Activated naive CD4-positive, alpha-beta T cell treated with Interleukin-2 at 50 U/mL for 16 hours (primary cell): ENCODE measurements at places on chromosomes 2 and 18.

- DNase-seq, result no peak
Observed at GRCh38 chr2:65070172-65070830, 14.1 kb downstream of the CEP68 start.

GRCh38 chr2:144379851-144380311 lies 140.0 kb downstream of the ZEB2 start:
- DNase-seq, result no peak

DNA sequence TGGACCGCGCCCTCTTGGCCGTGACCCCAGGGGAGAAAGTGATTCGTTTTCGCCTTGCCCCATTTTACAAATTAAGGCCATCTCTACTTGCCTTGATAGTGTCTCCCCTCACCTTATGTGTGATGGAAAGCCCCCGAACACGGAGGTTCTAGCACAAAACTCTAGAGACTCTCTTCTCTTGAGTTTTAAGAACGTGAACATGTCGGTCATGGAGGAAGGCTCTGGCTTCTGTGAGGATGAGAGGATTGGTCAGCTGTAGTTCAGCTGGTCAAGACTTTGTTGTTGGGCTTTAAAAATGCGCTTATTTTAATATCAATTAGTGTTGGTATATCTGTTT lies 828 bp downstream of the DYNC1I2 start:
- no peak for DNase-seq

DNA sequence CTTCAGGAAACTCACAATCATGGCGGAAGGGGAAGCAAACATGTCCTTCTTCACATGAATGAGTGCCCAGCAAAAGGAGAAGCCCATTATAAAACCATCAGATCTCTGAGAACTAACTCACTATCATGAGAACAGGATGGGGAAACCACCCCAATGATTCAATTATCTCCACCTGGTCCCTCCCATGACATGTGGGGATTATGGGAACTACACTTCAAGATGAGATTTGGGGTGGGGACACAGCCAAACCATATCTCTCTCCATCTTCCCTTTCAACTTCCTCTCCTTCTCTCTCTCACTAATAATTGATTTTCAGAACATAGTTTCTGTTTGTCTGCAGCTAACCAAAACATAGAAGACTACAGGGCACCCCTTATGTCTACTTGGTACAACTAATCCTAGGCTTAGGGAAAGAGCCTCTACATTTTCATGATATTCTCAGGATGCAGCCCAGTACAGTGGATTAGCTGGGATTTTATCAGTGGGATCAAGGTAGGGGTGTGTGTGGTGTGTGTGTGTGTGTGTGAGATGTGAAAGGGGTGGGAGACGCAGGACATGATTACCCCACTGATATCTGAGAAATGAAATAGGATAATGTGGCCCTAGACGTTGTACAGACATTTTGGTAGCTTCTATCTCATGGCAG lies 2.8 kb upstream of the ATF2 start:
- DNase-seq, result no peak

- DNase-seq, result no peak
Observed at GRCh38 chr2:28592481-28592880, 96.6 kb downstream of the PLB1 start.

GRCh38 chr2:147275943-147276342 lies 568.9 kb upstream of the ACVR2A start:
- DNase-seq, result no peak

DNA sequence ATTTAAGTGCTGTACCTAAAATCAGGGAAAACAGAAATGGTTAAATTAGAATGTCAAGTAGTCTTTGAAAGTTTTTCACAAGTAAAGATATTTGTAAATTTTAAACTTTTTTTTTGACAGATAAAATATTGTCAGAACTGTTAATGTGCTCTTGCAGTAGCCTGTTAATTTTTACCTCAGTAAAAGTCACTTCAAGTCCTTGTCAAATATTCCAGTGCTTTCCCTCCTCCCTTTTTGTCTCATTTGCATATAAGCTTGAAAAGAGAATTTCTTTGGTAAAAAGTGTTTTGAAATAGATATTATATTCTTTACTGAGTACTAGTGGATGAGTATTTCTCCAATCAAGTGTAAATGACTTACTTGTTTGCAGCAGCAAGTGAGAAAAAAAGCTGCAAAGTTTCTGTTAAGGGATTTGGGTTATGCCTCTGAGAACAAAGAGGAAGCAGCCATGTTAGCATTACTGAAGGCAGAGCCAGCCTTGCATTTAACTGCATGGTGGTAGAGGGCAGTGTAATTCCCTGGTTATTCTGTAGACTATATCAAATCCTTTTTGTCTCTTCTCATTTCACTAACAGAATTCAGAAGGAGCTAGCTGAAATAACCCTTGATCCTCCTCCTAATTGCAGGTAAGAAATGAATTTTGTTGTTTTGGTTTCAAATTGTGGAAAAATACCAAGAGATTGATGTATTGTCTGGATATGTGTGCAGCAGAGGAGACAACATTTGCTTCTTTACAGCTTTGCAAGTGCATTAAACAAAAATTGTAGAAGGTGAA lies 3.2 kb downstream of the UBE2E3 start:
- DNase-seq, result no peak

DNA sequence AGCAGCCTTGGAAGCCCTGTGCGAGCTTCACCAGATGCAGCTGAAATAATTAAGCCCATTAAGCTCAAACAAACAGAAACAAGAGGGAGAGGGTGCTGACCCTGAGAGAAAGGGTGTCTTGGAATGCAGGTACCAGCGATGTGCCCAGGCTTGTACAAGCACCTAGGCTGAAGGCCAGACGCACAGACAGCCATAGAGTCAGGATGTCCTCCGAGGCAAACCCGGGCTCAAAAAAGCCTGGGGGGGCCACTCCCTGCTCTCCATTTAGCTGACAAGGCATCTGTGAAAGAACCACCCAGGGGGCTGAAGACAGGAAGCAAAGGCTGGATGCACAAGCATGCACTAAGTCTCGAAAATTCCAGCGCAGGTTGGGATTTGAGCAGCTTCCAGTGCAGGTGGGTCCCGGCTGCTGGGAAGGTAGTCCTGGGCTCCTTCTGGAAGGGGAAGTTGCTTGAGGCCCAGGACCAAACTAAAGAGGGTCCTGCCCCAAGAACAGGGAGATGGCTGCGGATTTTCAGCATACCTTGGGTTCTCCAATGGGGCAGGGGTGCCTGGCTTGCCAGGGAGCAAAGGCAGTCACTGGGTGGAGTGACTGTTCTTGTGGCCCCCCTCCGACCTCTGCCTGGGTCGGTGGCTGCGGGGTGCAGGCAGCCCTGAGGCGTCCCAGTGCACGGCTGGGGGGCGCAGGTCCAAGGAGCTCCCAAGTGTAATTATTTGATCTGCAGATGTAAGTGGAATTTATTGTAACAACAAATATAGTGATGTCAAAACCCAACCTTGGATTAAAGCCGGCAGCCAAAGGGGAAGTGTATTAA lies 5.9 kb downstream of the GBX2 start:
- DNase-seq, result no peak

- no peak for DNase-seq
Observed at GRCh38 chr18:74450626-74451025, 6.5 kb downstream of the DIPK1C start.

- DNase-seq, result no peak
Observed at GRCh38 chr2:27885234-27885633, 5.0 kb downstream of the RBKS start.

DNA sequence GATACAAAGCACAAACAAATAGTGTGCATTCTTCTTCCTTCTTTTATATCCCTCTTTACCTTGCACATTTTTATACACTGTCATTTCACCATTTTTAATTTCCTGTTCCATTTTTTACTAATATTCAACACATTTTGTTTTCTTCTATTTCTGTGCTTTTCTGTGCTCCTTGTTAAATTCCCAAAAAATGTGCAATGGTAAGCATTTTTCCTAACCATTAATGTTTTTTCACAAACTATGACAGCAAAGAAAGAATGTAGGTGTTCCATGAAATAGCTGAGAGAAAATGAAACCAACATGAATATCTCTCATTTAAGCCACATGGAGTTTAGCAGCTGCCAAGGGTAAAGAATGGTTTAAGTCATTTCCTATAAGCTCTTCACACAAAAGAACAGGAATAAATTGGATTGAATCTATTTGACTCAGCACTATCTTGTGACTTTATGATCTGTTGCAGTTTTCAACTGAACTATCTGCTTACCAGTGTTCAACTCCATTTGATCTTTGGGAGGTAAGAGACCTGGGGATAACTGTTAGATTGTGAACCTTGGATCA lies 145.7 kb upstream of the CDH19 start:
- DNase-seq, result no peak

GRCh38 chr2:196409376-196409775 lies 230.1 kb upstream of the CCDC150 start:
- no peak for DNase-seq

DNA sequence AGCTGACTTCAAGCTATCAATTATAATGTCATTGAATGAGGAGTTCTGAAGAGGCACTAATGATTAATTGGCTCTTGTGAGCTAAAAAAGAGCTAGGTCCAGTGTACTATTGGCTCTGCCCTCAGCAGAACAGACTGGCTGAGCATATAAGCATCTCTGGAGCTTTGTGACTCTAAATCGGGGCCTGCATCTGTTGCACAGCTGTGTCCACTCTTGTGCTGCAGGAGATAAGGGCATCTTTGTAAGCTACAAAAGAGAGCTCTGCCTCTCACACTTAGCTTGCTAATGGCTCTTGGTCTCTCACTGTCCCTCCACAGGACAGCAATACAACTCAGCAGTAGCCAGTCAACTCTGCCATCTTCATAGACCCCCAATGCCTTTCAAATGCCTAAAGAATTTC lies 61.5 kb upstream of the L3MBTL4 start:
- DNase-seq, result no peak

- no peak for DNase-seq
Observed at GRCh38 chr2:82062463-82062862, 1757.9 kb upstream of the LRRTM1 start.

DNA sequence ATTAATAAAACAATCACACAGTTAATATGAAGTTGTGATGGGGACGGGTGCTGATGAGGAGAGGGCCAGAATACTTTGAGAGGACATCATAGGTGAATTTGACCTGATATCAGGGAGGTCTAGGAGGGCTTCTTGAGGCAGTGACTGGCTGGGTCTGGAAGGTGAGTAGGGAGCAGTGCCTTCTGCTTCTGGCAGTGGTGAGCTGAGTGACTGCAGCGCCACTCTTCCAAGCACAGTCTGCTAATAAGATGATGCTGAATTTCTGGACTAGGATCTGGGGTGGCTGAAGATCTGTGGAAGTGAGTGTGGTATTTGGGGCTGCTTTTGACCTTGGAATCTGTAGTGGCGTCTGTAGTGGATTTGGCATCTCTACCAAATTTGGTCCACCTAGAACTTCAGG lies 5.5 kb downstream of the DGKD start:
- no peak for DNase-seq

DNA sequence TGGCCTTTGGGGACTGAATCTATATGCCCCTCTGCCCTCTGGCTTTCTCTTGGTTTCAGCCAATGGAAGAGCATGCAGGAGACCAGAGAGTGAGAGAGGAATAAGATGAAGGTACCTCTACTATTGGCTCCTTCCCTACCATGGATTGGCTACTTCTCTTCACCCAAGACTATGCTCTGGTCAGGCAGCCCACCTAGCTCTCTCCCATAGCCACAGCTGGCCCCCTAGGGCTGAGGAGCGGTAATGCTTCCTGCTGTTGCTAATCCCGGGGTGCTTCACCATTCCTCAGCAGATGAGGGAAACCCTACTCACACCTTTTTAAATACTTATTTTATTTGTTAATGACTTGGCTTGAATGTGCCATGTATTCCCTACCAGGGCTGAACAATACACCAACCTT lies 142.4 kb downstream of the MREG start:
- no peak for DNase-seq

DNA sequence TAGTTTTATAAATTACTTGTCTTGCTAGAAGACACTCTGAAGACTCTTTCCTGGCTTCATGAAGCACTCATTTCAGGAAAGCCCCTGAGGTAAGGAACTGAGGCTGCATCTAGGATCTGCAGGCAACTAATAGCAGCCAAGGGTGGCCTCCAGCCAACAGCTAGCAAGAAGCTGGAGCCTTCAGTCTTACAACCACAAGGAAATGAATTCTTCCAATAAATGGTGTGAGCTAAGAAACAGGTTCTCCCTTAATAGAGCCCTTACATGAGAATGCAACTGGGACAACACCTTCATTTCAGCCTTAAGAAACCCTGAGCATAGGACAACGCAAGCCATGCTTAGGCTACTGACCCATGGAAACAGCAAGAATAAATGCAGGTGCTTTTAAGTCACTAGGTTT lies 254.6 kb upstream of the RBBP8 start:
- no peak for DNase-seq

GRCh38 chr2:16554060-16554583 lies 111.5 kb downstream of the CYRIA start:
- DNase-seq, result no peak

DNA sequence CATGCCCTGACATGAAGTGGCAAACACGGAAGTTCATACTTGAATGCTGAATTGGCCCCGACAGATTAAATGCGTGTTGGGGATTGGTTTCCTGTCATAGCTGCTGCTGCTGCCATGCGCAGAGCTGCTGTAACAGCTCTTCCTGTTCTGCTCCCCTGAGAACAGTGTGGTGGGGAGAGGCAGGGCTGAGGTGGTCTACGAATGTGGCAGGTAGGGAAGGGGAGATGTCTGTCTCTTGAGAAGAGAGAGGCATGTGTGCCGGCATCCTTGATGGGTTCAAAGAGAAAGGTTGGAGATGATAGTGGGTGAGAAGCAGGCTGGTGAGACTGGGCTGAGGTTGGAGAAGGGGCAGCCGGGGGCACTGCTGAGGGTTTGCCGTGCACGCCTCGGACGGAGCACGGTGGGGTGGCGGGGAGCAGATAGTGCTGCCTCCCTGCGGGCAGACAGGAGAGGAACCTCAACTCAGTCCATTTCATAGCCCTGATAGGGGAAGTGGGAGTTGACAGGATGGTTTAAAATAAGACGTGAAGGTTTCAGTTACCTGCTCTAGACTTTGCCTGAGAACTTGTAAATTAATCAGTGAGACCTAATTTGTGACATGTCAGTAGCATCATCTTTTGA lies 46.1 kb downstream of the TMEM185B start:
- DNase-seq, result peak; percentile 78

- DNase-seq, result peak; percentile 57
Observed at GRCh38 chr18:48663931-48664847, 125.4 kb downstream of the CTIF start.

GRCh38 chr2:136049991-136050920 lies 64.8 kb upstream of the DARS1 start:
- DNase-seq, result no peak

DNA sequence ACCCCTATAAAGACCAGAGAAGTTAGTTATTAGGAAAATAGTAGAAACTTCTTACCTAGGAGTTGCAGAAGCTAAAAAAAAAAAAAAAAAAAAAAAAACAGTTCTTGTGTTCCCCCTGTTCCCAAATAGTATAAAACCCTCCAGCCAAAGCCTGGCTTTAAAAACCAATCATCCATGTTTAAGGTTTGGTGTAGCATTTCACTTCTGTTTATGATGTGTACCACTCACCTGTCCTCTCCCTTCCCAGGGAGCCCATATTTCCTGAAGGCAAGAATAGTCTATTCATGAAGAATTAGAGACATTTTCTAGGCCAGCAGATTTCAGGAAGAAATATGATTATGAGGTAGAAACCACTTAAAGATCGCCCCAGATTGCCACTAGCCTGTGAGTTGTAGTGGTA lies 273.6 kb downstream of the SETBP1 start:
- no peak for DNase-seq
